ENCODE measurements at places on chromosomes 7 and 10.
A peak's percentile ranks its signal among the peaks of the same experiment; 100 is the strongest.

- no peak for DNase-seq
These were observed 23.9 kb downstream of the MACC1 start for GRCh38 chr7:20193242-20193777.

DNA sequence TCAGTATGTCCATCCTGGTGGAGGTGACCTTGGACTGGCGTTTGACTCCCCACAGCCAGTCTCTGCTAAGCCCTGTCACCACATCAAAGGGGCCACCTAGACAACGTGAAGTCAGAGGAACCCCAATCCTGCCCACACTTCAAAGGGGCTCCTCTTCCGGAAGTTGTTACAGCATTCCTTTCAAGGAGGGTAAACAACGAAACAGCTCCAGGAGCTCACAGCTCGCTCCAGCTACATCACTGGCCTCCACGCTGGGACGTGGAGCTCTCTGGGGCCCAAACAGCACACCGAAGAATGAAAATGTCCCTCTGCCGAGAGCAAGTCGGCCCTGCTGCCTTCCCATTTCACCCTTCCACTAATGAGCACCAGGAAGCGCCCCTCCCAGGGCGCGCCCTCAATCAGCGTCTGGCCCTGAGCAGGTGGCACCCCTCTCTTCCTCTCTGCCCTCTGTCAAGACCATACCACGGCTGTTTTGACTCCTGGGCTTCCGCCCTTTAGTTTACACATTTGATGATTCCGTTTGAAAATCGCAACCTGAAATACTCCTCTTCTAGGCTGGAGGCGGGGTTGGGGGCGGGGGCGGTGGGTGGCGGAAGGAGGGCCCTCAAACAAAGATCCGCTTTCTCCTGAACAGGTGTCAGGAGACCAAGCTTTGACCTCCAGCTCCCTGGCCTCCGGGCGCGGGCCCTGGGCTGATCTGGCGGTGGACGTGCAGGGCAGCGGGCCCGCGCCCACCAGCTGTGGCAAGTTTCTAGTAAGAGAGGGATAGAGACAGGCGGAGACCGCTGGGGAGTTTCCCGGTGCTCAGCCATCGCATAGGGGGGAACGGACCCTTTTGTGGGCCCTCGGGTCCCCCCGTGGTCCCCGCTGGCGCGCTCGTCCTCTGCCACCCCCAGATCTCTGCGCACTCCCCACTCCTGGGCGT lies 53.1 kb upstream of the KDM7A start:
- DNase-seq = no peak

- no peak for DNase-seq
These were observed 43.9 kb downstream of the HBP1 start for GRCh38 chr7:107212725-107213124.

GRCh38 chr10:96709525-96709924 lies 10.8 kb downstream of the PIK3AP1 start:
- no peak for DNase-seq

GRCh38 chr7:148289630-148290029 lies 300.9 kb upstream of the C7orf33 start:
- no peak for DNase-seq

DNA sequence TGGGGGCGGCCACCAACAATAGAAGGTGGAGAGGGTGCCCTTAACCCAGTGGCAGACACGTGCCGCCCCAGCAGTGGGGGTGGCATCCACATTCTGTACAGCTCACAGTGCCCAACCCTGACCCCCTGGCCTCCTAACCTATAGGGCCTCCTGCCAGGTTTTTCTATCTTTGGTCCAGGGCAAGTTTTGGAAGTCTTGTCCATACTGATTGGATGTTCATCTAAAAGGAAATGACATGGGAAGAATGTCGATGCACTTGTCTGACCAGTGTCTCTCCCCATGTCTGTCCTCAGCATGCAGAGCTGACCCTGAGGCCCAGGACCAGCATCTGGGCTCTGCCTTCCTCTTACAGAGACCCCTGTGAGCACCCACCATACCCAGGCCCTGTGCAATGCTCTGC lies 32.3 kb upstream of the ANTXRL start:
- no peak for DNase-seq

DNA sequence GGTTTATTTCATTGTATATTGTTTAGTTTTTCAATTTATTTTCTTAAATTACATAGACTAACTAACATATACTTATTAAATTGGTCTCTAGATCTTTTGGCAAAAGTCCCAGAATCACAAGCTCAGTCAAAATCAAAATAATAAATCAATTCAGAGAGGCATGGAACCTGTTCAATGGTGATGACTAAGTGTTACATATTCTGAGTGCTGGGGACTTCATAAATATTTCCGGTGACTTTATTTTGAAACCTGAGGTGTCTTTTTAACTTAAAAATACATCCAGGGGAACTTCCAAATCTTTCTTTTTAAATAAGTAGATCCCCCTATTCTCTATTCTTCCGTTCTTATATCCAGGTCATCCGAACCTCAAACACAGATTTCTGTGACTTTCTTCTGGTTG lies 89.6 kb upstream of the ZNF804B start:
- no peak for DNase-seq

GRCh38 chr10:87660484-87661133 lies 931 bp downstream of the PAPSS2 start:
- DNase-seq = no peak

DNA sequence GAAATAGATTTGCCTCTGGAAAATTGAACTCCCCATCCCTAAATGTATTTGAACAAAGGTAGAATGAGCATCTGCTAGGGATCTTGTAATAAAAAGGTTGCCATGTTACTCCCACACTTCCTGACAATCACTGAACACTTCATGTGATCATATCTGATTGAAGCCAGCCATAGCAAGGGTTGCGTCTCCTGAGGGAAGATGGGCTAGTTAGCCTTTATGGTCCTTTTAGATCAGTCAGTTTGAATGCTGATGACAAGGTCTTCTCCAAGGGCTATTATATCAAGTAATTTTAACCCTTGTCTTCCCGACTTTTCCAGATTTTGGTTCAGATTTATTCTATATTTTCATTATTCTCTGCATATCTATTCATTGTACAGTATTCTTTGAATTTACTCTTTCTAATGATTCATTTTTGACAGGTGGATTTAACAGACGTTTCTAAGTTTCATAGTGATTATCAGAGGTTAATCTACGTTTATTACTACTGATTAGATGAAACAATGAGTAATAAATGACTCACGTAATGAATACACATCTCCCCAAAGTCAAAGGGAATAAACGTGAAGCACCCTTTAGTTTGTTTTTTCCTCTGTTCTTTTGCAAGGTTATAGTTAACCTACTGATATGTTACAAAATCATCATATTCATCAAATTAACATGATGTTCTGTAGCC lies 28.1 kb downstream of the CSGALNACT2 start:
- DNase-seq = no peak

DNA sequence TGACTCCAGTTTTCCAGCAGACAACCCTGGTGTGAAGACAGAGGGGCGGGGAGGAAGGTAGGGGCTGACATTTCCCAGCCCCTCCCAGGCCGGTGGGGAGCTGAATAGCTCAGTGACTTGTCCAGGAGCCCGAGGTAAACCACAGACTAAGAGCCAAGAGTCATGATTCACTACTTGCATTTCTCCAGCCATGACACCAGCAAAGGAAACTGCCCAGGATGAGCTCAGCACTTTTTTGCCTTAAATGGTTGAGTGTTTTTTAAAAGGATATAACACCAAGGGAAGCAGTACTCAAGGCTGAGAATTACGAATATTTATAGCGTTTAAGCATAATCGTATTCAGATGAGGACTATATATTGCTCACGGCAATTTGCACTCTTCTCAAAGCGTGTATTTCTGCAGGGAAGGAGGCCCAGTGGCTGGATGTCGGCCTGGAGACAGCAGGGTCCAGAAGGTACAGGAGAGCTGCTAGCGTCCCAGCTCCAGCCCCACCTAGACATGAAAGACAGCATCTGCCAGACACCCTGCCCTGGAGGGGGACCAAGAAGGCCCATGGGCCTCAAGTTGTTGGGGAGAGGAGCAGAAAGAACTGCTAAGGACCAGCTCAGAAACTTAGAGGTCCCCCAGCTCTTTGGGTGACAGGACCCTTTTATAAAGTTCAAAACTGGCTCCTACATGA lies 141.4 kb downstream of the GRID1 start:
- DNase-seq = no peak

GRCh38 chr7:157129200-157129599 lies 9.5 kb upstream of the UBE3C start:
- no peak for DNase-seq

GRCh38 chr7:105021352-105021751 lies 7.3 kb downstream of the KMT2E start:
- DNase-seq = no peak

DNA sequence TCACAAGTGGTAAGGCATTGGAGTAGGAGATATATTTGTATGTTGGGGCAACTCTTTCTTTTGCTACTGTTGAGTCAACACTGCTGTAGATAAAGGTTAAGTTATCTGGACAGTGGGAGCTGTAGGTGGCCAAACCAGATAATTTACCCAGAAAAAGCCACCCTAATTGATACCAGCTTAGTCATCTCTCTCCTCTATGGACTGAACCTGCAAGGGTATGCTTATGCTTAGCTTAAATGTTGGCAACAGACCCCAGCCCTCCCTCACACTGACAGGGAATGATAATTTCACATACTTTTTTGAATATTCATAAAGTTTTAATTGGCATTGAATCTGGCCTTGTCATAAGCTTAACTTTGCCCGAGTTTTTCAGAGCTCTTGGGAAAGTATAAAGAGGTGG lies 66.3 kb downstream of the CREB5 start:
- DNase-seq = no peak

DNA sequence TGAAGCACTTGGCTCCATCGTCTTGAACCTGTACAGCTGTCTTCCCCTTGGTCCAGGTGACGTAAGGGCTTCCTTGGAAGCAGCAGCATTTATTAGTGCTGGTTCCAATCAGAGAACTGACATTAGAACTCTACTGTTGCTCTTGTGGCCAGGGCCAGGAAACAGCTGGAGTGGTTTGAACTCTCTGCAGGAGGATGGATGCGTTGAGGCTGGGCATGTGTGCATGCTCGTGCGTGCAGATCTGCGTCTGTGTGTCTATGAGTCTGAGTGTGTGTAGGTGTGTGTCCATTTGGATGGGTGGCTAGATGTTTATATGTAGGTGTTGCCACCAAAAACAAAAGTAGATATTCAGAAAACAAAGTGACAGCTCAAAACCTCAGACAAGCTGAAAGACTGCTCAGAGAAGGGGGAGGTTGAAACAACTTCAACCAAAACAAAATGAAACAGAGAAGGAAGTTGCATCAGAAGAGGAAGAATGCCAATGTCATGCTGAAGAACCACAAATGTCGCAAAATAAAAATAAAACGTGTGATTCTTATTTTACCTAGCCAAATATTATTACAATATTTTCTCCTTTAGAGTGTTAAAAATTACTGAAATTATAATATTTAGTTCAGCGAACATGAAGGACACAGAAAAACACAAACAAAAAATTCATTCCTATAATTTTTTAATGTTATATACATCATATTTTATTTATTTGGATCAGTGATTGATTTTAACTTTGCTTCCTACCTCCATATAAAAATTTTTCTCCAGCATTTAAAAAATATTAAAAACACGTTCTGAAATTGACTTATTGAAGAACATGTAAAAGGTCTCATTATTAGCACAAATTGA lies 96.1 kb upstream of the MKLN1 start:
- DNase-seq = no peak

DNA sequence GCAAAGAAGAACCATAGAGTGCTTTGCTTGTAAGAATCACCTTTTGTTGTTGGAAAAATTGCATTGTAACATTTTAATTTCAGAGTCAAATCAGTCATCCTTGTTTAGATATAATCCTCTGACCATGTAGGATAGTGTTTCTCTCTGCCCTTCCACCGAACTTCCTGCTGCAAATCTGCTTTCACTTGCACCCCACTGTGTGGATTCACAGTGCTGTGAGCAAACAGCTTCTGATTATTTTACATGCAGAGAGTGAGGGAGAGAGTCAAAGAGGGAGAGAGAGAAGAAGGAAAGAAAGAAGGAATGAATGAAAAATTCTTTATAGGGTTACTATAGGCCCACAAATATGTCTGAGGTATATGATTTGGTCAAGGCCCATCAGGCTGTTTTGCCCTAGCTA lies 30.0 kb upstream of the SEM1 start:
- DNase-seq = no peak

- DNase-seq = no peak
These were observed 123.0 kb downstream of the CXCL12 start for GRCh38 chr10:44261710-44262455.

GRCh38 chr7:3482147-3482921 lies 181.3 kb downstream of the SDK1 start:
- DNase-seq = peak; percentile 50

- peak; percentile 40 for DNase-seq
These were observed 896 bp upstream of the GNG11 start for GRCh38 chr7:93920496-93921182.

DNA sequence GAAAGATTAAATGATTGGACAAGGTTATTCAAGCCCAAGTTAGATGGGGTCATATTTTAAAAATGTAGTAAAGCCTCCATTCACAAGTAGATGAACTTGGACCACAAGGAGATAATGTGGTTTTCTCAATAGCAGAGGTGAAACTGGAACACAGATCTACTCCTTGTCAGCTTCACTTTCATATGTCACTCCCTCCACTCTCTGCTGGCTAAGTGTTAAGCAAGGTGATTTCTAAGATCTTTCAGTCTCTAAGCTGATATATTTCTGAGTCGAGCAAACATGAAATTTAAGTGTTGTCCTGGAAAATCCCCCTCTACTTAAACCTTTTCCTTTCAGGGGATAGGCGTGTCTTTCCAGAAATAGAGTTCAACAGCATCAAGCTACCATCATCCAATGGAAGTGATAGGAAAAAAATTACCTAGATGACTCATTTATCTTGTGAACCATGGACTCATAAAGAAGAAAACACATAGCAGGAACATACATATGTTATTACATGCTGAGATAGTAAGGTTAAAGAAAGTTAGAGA lies 275.0 kb downstream of the PTEN start:
- DNase-seq = no peak

- DNase-seq = no peak
These were observed 129.3 kb downstream of the GFRA1 start for GRCh38 chr10:116143673-116144222.
